ENCODE measurements at places on chromosomes 16 and 17. TPM values are rescaled to one million over a fixed set of nuclear protein-coding genes. Genes with fewer than 3 reads are reported as not detected.

KRTAP2-2 gene
- total RNA-seq = not detected

LITAFD gene
- total RNA-seq = not detected

WSCD1 gene
- total RNA-seq = not detected

PRRT2 gene
- total RNA-seq = 0.90 TPM

DNA sequence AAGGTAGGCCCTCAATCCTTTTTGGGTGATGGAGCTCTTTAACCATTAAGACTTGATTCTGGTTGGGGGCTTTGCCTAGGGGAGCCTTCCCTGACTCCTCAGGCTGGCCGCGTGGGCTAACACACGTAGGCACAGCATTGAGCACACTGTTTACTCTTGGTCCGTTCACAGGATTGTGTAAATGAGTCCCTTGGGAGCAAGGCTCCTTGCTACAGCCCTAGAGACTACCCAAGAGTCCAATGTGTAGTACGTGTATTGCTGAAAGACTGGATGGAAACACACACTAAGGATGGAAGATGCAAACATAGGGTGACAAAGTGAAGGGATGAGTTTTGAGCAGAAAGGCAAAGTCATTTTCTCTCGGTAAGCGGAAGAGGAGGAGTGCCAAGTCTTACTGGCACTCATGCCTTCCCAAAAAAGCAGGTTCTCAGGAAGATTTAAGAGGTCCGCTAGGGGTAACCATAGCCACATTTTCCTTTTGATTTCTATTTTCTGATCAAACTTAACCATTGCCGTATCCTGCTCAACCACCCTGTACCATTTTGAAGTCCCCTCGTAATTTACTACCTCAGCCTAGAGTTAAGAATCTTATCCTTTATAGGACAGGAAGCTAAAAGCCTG, 911 bp upstream of the ITGA2B start:
- DNase-seq = no peak

DNA sequence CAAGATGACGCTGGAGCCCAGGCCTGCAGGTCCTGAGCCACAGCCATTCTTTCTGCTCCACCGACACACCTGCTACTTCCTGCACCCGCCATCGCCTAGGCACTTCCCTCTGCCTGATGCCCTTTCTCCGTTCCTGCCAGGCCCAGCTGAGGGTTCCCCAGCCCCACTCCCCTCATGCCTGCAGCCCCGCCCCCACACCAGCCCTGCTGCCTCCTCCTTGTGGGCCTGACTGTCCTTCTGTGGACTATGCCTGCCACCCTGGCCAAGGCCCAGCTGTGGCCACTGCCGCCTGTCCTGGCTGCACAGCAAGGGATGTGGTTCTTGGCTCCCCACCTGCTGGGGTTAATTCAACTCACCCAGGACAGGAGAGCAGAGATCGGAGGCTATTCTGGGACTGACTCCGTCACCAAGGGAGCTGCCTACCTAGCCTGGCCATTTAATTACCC, 7.5 kb downstream of the NATD1 start:
- no peak for DNase-seq

DNA sequence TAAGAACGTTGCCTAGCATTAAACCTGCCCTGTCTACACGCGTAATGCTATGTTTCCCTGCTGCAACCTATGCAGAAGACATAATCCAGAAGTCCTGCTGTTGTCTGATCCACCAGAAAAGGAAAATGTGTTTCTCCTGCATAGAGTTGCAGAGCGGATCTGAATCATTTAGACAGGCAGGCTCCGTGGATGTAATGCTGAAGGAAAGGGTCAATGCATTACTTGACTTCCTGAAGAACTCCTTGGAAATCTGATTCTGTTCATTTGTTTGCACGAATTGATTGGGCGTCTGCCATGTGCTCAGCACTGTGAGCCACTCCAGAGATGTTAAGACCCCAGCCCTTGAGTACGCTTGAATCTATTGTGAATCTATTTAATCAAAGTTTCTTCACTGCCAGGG, 83.4 kb downstream of the FOXL1 start:
- DNase-seq = peak; percentile 49

DNA sequence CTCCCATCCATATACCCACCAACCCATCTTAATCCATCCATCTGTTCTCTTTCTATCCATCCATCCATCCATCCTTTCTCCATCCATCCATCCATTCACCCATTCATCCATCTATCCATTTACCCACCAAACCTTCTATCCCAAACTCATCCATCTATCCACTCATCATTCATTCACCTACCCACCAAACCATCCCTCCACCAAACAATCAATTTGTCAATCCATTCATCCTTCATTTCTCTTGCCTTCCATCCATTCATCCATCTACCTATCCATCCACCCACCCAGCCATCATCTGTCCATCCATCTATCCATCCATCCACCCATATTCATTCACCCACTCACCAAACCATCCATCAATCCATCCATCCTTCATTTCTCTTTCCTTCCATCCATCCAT, 44.6 kb upstream of the CIBAR2 start:
- no peak for DNase-seq
